Fibroblast of lung (primary cell): ENCODE measurements at places on chromosomes 6 and 20. TPM values are rescaled to one million over a fixed set of nuclear protein-coding genes. Genes with fewer than 3 reads are reported as not detected.

The SLC22A1 gene
- total RNA-seq: 0.26 and 0.50 TPM in 2 replicates

The PDE7B gene
- total RNA-seq: 21.5 and 22.1 TPM in 2 replicates

The C20orf141 gene
- not detected in 2 replicates for total RNA-seq

The RBPJL gene
- not detected in 2 replicates for total RNA-seq

The TAAR2 gene
- total RNA-seq: not detected in 2 replicates

The WASF1 gene
- total RNA-seq: 8.5 and 13.2 TPM in 2 replicates

The GLP1R gene
- total RNA-seq: not detected in 2 replicates

The SEL1L2 gene
- not detected in 2 replicates for total RNA-seq

The EEF1A2 gene
- total RNA-seq: 1.7 and 2.6 TPM in 2 replicates

The C4B gene
- 19.0 and 43.9 TPM in 2 replicates for total RNA-seq

The MEP1A gene
- not detected in 2 replicates for total RNA-seq

The BPI gene
- total RNA-seq: not detected in 2 replicates
